GM23338 (cell line): ENCODE measurements at places on chromosomes 16 and 17. TPM values are rescaled to one million over a fixed set of nuclear protein-coding genes. Genes with fewer than 3 reads are reported as not detected.
A peak's percentile ranks its signal among the peaks of the same experiment; 100 is the strongest.

DNA sequence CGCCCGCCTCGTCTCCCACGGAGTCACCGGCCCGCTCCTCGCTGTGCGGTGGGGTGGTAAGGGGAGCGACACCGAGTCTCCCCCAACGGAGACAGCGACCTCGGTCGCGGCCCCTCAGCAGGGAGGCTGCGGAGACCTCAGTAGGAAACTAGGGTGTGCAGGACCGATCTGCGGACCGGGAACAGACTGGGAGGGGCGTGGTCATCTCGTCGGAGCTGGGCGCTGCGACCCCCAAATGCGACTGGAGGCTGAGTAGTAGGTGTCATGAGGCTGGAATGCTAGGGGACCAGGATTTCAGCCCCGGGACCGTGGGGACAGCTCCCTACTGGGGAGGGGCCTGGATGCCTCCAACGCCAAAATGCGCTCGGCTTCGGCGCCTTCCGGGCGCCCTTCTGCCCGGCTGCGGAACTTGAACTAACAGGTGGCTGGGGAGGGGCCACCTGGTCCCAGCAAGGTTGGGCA is 1.3 kb downstream of the CACNG4 start:
- DNase-seq: peak; percentile 71

The SCGB1C2 gene
- polyA plus RNA-seq: not detected in 2 replicates

DNA sequence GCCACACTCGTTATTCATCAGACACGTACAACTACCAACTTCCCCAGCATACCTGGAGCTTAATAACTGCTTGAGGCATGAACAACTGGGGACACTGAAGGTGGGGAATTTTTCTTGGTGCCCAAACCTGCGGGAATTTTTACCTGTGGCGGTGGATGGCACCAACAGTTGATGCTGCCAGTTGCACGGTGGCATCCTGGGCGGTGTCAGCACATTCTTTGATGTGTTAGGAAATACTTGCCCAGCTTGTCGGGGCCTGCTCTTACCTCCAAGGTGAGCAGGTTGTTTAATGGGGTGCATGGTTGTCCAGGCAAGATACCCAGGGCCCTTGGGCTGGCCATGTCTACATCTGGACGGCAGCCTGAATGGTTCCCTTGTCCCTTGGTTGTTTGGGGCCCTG is 79.6 kb downstream of the CRISPLD2 start:
- no peak for DNase-seq

GRCh38 chr17:55722742-55723487 is at the start of gene TMEM100:
TSS of gene TMEM100 (minus strand) at chr17:55722864. CDS start at chr17:55721070, 1,794 bp downstream.
- DNase-seq: peak; percentile 26

GRCh38 chr17:45950888-45951287 is 48.2 kb upstream of the STH start:
- no peak for DNase-seq

The ARHGAP44 gene
- polyA plus RNA-seq: 5.8 and 7.8 TPM in 2 replicates

- no peak for DNase-seq
Observed at GRCh38 chr17:77456271-77456950, 315.6 kb downstream of the SEC14L1 start.

DNA sequence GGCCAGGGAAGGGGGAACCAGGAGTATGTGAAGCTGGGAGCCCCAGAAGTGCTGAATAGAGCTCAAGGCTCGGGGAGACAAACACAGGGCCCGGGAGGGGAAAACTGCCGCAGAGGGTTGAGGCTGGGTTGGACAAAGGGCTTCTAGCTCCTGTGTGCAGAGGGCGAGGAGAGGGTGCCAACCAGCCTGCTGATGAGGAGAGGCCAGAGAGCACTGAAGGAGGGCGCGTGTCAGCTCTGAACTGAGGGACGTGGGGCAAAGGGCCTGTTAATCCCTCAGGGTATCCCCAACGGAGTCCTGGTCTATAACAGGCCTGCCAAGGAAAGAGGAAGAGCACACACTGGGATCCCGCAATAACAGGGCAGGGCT is 151.3 kb downstream of the C16orf78 start:
- DNase-seq: no peak

GRCh38 chr17:49821916-49822315 is 26.0 kb downstream of the TAC4 start:
- no peak for DNase-seq

- DNase-seq: no peak
Observed at GRCh38 chr16:9594047-9594446, 502.6 kb downstream of the HAPSTR1 start.

The ALOX15B gene
- polyA plus RNA-seq: 0.33 and 0.42 TPM in 2 replicates

DNA sequence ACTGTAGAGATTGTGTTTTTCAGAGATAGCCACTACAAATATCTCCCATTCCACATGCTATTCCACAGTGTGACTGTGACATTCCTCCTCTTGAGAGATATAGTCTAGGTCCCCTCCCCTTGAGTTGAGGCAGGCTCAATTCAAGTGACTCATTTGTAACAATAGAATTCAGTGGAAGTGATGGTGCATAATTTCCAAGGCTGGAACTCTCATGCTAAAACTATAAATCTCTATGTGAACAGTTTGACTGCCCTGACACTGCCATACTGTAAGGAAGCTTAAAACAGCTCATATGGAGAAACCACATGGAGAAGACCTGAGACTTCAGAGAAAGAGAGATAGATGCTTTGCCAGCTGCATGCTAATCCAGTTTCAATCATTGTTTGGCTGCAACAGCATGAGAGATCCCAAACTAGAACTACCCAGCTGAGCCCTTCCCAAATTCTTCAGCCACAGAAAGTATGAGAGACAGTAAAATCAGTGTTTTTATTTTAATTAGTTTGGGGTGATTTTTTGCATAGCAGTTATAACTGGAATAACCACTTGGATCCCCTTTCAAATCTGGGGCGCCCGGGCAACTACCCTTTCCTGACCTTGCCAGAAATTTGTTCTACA is 19.5 kb upstream of the CSNK2A2 start:
- DNase-seq: no peak

DNA sequence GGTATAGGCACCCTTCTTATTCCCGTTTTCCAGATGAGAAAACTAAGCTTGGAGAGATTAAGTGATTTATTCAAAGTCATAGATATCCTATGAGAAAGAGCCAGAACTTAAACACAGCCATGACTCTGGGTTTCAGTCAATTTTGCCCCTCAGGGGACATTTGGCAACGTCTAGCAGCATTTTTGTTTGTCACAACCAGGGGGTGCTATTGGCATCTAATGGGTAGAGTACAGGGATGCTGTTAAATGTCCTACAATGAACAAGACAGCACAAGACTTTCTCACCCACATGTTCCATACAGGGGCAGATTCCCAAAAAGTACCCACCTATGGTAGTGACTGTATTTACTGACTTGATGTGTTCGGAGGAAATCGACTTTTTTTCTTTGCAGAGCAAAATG is 4.8 kb upstream of the SHISA9 start:
- peak; percentile 90 for DNase-seq

The EME1 gene
- 14.4 and 14.7 TPM in 2 replicates for polyA plus RNA-seq

The ATP2C2 gene
- 2.1 and 2.9 TPM in 2 replicates for polyA plus RNA-seq

DNA sequence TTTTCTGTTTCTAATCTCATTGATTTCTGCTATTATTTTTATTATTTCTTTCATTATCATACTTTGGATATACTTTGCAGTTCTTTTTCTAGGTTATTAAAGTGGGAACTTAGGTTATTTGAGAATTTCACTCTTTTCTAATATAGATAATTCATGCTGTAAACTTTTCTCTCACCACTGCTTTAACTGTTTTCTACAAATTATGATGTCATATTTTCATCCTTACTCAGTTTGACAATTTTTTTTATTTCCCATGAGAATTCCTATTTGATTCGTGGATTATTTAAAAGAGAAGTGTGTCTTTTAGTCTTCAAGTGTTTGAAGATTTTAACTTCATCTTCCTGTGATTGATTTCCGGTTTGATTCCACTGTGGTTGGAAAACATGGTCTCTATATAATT is 336.8 kb upstream of the SALL1 start:
- no peak for DNase-seq

- DNase-seq: no peak
Observed at GRCh38 chr16:75402159-75402820, 31.0 kb downstream of the CFDP1 start.

The TMEM256 gene
- polyA plus RNA-seq: 197 and 227 TPM in 2 replicates

The PMFBP1 gene
- polyA plus RNA-seq: 1.5 and 3.3 TPM in 2 replicates

DNA sequence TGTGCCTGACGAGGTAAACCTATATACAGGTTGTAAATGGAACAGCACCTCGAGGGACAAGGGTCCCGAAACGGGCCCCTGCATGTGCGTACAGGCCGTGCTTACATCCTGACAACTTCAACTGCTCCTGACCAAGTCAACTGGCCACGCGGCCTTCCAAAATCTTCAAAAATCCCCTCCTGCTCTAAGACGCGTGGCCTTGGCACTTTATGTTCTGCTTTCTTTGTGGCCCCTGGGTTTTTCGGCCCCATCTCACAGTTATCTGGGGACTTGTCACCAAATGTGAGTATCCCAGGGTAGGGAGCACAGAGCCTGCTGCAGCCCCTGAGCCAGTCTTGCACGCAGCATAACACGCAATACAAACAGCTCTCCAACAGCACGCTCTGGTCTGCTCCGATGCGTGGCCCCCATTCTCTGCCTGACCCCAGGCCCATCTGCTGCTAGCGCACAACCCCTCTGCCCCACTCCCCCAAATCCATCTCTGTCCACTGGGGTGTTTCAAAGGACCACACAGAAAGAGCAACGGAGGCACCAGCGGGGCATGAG is 659 bp downstream of the RPH3AL start:
- DNase-seq: no peak

The TLCD1 gene
- 47.0 and 47.7 TPM in 2 replicates for polyA plus RNA-seq

GRCh38 chr17:82592767-82593589 is 55.3 kb downstream of the WDR45B start:
- peak; percentile 88 for DNase-seq

DNA sequence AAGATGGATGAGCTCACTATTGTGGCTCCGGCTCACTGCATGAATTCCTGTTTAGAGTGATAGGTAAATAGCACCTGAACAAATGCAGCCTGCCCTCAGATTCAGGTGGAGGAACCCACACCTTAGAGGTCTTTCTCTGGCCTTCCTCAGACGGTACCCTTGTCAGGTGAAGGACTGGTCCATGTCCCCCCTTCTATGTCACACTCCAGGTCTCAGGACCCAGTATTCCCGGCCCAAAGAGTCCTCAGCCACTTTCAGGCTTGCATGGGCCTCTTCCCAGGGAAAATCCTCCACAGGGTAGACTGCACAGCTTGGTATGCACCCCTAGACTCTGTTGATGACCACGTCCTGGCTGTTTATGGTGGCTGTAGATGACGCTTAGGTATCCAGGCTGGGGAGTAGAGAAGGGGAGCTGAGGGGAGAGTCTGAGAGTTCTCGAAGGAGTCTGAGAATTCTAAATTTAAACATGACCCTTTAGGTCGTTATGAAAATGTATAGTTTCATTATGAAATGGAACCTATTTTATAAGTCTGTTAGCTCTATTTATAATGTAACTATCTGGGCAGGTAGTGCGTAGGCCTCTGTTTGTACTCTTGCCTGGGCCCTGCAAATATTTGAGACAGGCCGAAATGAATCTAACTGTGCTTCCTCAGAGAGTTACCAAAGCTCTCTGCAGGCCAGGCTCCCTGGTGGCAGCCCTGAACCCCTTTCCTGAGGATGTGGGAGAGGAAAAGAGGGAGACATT is 32.5 kb upstream of the CCR7 start:
- DNase-seq: no peak

- no peak for DNase-seq
Observed at GRCh38 chr17:31550389-31551056, 159.0 kb downstream of the RAB11FIP4 start.

DNA sequence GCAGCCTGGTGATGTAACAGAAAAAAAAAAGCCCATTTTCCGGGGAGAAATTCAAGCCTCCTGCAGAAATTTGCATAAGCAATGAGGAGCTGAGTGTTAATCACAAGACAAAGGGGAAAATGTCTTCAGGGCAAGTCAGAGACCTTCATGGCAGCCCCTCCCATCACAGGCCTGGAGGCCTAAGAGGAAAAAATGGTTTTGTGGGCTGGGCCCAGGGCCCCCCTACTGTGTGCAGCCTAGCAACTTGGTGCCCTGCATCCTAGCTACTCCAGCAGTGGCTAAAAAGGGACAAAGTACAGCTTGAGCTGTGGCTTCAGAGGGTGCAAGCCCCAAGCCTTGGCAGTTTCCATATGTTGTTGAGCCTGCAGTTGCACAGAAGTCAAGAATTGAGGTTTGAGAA is 49.7 kb downstream of the AHSP start:
- no peak for DNase-seq

The SPEM2 gene
- not detected in 2 replicates for polyA plus RNA-seq

The OR1F1 gene
- not detected in 2 replicates for polyA plus RNA-seq

GRCh38 chr16:30382111-30382881 is at the start of gene SEPTIN1:
TSS of gene SEPTIN1 (minus strand) at chr16:30382561. CDS start at chr16:30382542, 19 bp downstream.
- DNase-seq: no peak

The RPL26 gene
- 2,274 and 2,541 TPM in 2 replicates for polyA plus RNA-seq

DNA sequence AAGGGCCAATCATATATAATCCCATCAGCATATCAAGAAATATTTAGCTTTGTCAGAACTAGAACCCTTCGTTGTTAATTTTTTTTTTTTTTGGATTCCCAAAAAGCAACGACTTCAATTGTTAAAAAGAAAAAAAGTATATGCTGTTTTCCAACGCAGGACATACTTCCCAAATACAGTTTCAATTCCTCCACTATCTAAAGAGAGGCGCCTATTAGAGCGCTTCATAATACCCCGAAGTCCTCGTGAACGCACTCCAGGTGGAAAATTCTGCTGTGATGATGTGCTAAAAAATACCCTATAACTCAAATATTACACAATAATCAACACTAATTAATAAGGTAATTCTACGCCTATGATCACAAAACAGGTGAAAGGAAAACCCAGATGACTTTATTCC is 20.8 kb downstream of the GNA13 start:
- DNase-seq: no peak

- no peak for DNase-seq
Observed at GRCh38 chr17:82598256-82599119, 49.8 kb downstream of the WDR45B start.

GRCh38 chr16:2273484-2273883 is 5.6 kb upstream of the RNPS1 start:
- no peak for DNase-seq

The C16orf96 gene
- 0.09 and 0.37 TPM in 2 replicates for polyA plus RNA-seq

The WNT3 gene
- polyA plus RNA-seq: 2.8 and 3.4 TPM in 2 replicates

GRCh38 chr17:12034538-12034937 is 13.9 kb downstream of the MAP2K4 start:
- no peak for DNase-seq

The RNF167 gene
- 60.1 and 61.2 TPM in 2 replicates for polyA plus RNA-seq

The SDR42E1 gene
- not detected in 2 replicates for polyA plus RNA-seq

DNA sequence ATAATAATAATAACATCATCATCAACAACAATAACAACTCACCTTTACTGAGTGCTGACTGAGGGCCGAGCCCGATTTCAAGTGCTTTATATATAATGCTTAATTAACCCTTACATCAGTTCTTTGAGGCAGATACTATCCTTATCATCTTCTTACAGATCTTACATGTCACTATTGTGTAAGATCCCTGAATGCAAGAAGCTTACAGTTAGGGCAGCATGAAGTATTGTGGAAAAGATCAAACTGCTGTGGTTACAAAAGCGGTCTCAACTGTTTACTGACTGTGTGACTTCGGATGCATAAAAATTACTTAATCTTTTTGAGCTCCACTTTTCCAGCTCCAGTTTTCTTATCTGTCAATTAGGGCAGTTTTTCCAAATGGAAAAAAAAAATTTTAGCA is 3.3 kb downstream of the VAT1 start:
- DNase-seq: no peak

GRCh38 chr17:9026741-9027140 is 5.4 kb downstream of the NTN1 start:
- no peak for DNase-seq

The MKS1 gene
- polyA plus RNA-seq: 11.9 and 14.0 TPM in 2 replicates
